ENCODE measurements at places on chromosomes 7 and 10.

- peak; percentile 56 for DNase-seq
These were observed 31.2 kb downstream of the COL17A1 start for GRCh38 chr10:104054430-104054829.

GRCh38 chr7:92319243-92319642 is 73.5 kb downstream of the ANKIB1 start:
- no peak for DNase-seq

GRCh38 chr7:117171106-117171505 is 151.8 kb downstream of the WNT2 start:
- no peak for DNase-seq

GRCh38 chr7:9961161-9961922 is 1012.3 kb upstream of the PHF14 start:
- no peak for DNase-seq

DNA sequence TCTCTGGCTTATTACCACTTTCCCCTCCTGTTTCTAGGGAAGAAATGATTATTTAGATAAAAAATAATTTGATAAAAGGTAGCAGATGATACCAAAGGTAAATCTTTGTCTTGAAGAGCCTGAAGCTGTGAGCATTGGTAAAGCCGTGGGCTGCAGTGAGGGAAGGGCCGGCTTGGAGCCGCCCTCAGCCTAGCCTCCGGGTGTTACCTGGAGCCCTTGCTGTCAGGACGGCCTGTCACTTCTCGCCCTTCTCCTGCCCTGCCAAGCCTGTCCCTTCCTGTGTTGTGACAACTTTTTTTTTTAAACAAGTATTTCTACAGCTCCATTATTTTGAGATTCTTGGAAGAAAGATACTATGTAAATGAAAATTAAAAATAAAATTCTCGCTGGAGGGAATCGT is 7.0 kb downstream of the CUX1 start:
- no peak for DNase-seq

GRCh38 chr10:88401671-88402347 is 181.3 kb downstream of the RNLS start:
- no peak for DNase-seq

DNA sequence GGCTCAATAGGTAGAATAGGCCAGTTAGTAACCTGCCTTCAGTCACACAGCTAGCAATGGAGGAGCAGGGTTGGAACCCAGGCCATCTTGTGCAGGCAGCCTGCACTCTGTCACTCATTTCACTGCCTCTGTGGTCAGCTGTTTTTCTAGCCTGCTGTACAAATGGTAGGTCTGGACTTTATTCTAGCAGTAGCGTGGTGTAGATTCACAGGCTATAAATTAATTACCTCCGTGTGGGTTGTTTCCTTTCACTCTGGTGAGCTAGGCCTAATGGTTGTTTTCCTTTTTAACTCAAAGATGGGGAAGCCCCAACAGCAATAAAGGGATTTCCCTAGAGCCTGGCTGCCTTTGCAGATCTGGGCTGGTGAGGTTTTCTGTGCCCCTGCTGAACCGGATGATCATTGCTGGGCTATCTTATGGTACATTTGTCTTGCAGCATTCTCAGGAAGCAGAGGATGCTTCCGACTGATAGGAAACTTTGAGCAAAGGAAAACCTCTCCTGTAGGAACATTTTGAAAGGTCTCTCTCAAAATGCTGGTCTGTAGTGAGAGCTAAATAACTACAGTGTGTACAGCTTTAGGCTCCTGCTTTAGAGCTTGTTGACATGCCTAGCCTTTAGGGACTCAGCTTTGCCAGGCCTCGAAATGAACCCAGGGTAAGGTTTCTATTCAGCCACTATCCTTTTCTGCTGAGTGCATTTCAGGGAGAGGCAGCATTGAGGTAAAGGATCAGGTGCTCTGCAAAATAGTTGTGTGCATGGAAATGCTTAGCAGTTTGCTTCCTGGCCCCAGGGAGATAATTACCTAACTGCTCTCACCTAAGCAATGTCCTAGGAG is 157.4 kb downstream of the ST7 start:
- no peak for DNase-seq

- DNase-seq, result no peak
These were observed 102.3 kb downstream of the KLF6 start for GRCh38 chr10:3682745-3683144.

DNA sequence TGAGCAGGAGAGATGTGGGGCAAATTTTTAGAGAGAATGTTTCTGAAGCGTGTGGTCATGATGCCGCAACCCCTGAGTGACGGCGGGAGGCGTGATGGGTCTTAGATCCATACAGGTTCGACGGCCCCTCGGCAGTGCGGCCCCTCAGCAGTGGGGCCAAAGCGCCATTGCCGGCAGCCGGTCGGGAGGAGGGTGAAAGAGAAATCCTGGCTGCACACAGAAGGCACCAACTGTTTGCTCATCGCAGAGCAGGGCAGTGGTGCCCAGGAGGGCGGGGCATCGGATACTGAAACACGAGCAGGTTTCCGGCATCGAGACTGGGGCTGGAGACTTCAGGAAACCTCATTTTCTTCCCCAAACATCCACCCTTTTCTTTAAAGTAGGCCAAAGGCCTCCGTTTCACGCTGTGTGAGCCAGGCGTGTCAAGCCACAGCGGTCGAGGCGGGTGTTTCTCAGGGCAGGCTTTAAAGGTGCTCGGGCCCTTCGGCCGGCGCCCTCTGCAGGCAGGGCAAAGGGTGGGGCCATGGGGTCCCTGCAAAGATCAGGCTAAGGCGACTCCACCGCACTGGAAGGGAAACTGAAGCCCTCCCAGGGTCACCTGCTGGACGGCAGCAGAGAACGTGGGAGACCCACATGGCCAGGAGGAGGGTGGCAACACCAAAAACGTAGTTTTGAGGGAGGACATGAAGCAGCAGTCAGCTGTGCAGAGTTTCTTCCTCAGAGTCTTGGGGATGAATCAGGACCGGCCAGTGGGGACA is 42.0 kb upstream of the PPP2R2D start:
- DNase-seq, result no peak

DNA sequence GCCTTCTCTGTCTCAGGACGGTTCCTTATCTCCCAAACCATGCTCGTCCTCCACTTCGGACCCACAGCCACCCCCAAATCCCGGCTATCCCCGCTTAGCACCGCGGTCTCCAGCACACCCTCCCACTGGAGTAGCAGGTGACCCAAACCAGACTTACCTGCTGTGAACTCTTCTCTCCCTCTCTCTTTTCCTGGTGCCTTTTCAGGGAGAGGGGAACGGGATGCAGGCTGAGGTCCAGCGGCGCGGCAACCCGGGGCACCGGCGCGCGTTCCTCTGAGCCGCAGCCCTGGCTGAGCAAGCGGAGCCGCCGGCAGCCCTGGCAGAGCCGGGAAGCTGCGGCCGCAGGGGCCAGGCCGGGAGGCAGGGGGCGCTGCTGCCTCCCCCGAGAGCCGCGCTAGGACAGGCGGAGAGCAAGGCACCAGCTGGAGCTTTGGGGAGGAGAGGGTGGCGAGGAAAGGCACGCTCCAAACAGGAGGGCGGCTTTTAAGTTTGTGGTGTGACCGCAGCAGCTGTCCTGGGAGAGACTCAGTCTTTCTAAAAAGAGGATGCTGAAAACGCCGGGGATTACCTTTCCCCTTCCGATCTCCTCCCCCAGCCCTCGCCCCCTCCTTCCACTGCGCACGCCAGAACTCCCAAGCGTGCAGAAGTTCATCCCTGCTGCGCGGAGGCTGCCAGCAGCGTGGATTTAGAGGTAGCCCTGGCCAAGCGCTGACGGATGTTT is at the start of gene SEMA3D:
Gene SEMA3D (minus strand): TSS at position 536 of the 721 bp plus-strand sequence. CDS start 65,165 bp downstream, outside the sequence.
- DNase-seq, result no peak

GRCh38 chr10:101512738-101513137 is 75.3 kb downstream of the POLL start:
- DNase-seq, result peak; percentile 19

DNA sequence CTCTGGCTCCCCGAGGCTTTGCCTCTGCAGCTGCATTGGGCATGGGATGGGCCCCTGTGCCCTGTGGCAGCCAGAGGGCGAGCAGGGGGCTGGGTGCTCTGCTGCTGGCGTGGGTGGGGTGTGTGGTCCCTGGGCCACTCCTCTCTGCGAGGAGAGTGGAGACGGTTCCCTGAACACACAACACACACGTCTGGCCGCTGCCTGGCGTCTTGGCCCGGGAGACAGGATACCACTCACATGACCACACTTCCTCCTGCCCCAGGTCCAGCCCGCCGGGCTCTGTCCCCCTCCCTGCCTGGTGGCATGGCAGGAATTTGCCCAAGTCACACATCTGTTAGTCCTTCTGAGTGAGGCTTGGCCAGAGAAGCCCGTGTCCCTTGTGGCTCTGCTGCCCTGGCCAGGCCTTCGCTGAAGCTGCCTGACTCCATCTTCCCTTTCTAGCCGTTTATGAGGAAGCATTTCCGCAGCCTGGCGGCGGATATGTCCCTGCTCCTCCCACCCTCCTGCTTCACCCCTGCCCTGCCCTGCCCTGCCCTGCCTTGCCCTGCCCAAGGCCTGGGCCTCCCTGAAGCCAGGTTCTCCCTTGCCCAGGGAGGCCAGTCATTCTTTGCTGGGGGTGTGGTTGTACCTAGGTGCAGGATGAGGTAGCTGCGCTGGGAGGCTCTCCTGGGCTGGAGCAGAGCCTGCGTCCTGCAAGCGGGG is 3.0 kb downstream of the BRI3 start:
- peak; percentile 87 for DNase-seq

DNA sequence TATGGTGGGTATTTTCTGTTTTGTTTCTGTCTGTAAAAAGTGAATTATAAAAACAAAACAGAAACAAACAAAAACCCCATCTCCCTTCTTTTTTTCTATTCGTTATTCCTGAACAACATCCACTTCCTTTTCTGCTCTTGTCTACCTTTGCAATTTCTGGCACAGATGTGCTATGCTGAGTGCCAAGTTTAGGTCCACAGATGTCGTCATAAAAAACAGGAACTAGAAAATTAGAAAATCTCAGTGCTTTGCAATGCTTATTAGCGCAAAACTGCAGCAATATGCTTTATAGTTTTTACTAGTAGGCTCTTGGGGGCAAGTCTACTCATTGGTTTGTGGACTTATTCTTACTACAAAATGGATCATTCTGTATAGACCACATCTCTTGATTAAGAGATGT is 94.2 kb upstream of the PRKCQ start:
- DNase-seq, result no peak

DNA sequence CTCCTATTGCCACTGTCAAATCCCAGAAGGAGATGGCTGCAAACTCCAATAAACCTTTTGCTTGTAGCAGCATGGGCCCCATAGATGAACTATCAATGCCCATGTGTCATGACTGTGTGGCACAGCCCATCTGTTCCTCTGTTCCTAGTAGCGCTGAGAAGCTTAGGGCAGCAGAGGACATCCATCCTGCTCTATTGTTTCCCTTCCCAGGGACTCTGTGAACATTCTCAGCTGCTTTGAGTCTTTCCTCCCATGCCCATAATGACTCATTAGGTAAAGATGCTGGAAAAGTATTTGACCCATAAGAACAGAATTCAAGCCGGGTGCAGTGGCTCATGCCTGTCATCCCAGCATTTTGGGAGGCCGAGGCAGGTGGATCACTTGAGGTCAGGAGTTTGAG is 28.3 kb downstream of the STMP1 start:
- no peak for DNase-seq

- DNase-seq, result no peak
These were observed 56.2 kb downstream of the OAT start for GRCh38 chr10:124362568-124362967.

- no peak for DNase-seq
These were observed 356.5 kb upstream of the KLF6 start for GRCh38 chr10:4141471-4141870.

DNA sequence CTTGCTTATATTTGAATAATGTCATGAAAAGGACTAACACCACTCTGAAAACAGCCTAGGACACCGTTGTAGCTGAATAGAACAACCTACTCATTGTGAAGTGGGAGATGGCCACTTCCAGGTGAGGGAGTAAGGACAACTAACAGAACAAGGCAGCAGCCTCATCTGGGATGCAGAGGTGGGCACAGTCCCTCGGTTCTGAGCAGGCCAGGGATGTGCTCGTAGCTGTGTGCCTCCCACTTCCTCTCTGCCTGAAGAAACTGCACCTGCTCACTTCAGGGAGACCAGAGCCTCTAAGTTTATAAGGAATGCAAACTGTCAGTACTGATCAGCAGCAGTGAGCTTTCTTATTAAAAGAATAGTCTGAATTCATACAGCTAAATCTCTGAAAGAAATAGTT is 2.5 kb downstream of the VSTM4 start:
- DNase-seq, result no peak

DNA sequence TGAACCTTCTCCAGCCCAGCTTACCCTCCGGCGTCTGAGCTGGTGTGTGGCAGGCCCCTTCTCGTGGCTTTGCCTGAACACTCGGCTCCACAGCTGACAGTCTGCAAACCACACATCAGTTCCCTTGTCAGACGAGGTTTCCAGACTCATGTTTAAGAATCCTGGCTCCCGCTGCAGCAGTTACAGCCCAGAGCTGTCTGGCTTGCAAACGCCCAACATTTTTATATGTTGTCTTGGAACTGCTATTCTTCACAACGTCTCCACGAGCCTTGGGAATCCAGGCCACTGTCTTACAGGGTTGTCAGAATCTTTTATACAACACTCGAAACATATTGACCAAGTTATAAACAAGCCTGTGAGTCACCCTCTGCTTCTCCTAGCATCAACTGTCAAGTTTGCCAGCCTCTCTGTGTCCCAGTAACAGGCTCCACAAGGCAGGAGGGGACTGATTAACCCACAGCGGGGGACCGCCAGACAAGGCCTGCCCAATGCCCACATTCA is 68.1 kb downstream of the TNS3 start:
- peak; percentile 79 for DNase-seq

DNA sequence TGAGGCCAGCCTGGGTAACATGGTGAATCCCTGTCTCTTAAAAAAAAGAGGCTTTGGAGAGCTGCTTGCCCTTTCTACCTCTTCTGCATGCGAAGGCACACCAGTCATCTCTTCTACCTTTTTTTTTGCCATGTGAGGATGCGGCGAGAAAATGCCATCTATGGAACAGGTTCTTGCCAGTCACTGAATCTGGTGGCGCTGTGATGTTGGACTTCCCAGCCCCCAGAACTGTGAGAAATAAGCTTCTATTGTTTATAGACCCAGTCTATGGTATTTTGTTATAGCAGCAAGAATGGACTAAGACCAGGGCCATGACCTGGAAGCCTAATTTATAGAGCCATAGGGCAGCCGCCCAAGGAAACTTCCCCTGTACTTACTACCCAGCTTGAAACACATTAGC is 112.9 kb downstream of the HIP1 start:
- DNase-seq, result no peak

DNA sequence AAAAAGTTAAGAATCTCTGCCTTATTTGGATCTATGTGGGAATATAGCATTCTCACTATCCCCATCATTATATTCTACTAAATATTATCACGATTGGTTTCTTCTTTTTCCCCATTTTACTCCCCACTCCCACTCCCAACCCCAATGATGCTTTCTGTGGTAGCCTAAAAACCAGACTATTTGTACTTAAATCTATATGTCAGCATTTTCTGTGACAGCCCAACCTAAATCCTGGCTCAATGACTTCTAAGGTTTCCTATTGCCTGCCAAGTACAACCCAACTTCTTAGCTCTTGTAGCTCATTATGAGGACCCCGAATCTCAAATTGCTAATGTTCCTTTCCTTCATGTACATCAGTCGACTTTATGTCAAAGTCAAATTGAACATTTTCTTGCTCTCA is 598.6 kb downstream of the XPNPEP1 start:
- no peak for DNase-seq

GRCh38 chr7:38178695-38179344 is 775 bp downstream of the STARD3NL start:
- no peak for DNase-seq

- DNase-seq, result no peak
These were observed 67.1 kb downstream of the MTURN start for GRCh38 chr7:30201921-30202320.

All from GM04504 (cell line).